ENCODE measurements at places on chromosomes 12 and 14.
A peak's percentile ranks its signal among the peaks of the same experiment; 100 is the strongest.

DNA sequence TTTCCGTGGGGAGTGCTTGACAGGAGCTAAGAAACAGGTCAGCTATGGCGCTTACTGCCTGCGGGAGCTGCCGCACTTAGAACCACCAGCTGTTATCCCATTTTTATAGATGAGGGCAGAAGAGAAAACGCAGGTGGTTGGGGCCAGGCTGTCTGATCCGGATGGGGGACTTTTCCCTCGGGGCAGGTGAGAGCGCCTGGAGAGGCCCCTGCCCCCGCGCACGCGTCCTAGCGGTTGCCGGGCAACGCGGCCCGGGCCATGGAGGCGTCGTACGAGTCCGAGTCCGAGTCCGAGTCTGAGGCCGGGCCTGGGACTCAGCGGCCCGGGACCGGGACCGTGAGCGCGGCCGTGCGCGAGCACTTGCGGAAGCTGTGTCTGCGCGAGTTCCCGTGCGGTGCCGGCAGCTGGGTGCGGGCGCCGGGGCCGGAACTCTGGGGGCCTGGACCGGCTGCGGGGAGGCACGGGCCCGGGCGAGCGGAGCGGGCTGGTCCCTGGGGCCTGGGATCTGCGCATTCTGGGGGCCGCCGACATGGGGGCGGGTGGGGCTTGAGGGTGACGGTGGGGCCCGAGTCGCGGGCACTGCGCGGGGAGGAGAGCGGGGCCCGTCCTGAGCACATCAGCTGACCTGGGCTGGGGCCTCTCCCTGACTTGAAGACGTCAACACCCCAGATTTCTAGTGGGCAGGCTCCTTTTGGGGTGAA lies at the start of gene LRRC43:
TSS of gene LRRC43 (plus strand) at position 237 of the 701 bp plus-strand sequence. CDS start at position 259, 22 bp downstream.
- DNase-seq: no peak

DNA sequence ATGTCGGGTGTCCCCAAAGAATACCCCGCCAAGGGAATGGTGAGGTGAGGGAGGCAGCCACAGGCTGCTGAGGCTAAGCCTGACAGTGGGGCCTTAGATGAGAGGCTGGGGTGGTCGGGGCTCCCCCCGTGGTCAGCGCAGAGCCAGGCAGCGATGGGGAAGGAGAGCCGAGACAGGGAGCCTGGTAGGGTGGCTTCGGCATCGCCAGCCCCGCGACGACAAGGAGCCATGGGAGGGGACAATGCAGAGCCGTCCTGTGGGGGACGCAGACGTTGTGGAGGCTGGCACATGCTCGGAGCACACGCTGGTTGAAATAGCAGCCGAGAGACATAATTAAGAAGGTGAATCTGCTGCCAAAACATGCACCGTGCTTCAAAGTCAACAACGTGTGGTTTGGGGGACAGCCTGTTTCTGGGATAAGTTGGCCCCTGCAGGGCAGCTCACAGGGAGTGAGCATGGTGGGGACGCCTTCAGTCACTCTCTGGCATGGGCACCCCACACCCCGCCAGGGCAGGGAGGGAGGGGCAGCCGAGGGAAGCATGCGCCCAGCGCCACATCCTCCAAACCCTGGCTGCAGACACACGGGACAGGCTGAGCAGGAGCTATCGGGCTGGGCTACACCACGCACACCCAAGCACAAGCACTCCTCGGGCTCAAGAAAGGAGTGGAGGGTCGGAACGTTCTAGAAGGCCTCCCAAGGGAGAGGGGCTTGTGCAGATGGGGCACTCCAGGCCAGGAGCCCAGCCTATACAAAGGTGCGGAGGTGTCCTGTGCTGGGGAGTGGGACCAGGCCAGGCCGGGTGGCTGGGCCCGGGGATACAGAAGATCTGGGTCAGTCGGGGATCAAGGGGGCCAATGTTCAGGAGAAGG lies 66.6 kb upstream of the C14orf180 start:
- no peak for DNase-seq

- DNase-seq: no peak
Observed at GRCh38 chr14:71734885-71735284, 197.3 kb upstream of the RGS6 start.

- DNase-seq: peak; percentile 5
Observed at GRCh38 chr12:114732426-114733030, 48.6 kb upstream of the TBX3 start.

- DNase-seq: no peak
Observed at GRCh38 chr12:68122236-68122920, 37.2 kb downstream of the IFNG start.

GRCh38 chr12:25811656-25812126 lies 146.8 kb upstream of the RASSF8 start:
- DNase-seq: peak; percentile 5

GRCh38 chr12:19988001-19988400 lies 380.3 kb upstream of the PDE3A start:
- no peak for DNase-seq

- no peak for DNase-seq
Observed at GRCh38 chr12:76863005-76863670, 15.7 kb downstream of the CSRP2 start.

GRCh38 chr12:121676190-121676589 lies 6.7 kb upstream of the MORN3 start:
- no peak for DNase-seq

DNA sequence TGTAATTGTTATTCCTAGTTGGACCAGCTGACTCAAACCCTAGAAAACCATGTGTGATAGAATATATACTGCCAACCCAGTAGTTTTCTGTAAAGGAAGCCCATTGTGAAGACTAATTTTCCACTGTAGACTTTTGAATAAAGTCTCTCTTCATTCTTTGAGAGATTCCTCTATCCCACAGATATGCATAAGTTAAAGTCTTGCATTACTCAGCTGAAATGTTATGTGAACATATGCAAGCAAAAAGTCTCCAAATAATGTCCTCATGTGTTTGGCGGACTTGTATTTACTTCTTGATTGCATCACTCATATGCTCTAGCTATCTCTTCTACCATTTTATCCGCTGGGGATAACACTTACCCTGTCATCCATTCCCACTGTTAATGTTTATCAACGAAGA lies 35.1 kb upstream of the OTOGL start:
- DNase-seq: no peak

DNA sequence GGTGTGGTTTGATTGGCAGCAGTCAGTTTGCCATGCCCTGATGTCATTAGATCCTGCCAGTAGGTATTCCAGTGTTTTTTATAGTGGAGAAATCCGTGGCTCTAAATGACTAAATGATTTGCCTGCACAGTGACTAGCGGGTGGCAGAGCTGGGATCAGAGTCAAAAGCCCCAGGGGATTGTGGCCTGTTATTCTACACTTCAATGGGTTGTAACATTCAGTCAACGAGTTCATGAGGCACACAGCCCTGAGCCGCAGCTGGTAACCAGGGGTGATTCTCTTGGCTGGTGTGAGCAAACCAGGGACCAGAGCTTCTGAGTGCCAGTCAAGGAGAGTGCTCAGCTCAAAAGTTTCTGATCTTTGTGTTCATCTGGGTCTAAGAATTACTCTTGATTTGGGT lies 1.8 kb downstream of the MYH6 start:
- DNase-seq: no peak

DNA sequence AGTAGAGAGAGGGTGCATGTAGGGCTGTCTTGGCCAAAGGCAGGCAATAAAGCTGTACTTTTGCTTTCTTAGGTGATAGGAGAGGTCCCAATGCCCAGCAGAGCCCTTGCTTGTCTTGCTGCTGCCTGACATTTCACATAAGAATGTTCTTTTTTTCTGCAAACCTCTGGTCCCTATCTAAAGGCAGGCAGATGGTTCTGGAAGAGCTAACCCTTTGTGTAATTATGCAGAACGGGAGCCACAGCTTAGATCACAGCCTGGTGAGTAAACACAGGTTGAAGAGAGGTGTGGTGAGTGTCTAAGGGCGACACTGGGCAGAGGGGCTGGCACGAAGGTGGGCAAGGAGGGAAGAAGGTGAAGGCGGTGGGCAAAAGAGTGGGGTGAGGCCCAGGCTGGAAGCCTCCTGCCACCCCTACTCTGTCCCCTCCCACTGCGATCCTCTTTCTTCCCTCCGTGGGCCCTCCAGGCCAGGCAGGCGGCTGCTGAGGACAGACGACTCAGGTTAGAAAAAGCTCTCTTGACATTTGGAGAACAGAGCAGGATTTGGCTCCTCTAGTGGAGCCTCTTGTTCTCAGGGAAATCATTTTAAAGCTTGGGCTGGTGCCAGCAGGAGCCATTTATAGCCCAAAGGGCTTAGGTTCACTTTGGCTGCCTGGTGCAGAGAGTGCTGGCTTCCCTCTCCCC lies 42.8 kb downstream of the PRMT8 start:
- no peak for DNase-seq

DNA sequence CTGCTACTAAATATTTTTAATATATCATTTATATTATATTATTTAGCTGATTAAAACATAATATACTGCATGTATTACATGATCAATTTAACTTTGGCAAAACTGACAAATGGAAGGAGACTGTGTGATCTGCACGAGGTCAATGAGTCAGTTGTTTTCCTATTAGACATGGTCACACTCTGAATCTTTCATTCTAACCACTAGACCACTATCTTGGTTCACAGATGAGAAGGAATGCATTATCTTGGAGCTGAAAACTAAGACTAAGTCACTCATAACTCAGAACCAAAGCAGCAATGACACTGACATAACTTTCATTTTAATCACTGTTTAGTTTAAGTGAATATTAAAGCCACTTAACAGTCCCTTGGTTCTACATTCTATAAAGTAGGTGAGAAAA lies 37.4 kb downstream of the GNPTAB start:
- DNase-seq: no peak

- no peak for DNase-seq
Observed at GRCh38 chr14:96094211-96094610, 55.0 kb downstream of the C14orf132 start.

DNA sequence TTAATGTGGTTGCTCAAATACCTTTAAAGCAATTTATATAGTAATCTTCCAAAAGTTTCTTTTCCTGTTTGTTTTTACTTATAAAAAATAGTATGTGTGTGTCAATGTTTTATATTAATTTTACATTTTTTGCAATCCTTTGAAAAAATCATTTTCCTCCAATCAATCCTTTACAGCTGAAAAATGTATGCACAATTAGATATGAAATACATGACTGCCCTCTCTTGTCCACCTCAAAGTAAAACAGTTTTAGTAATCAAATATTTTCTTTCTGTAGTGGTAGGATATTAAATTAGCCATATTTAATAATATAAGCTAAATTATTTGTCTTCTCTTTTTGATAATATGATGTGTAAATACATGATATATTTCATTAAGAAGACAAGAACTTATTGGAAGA lies 269.9 kb downstream of the ADAMTS20 start:
- DNase-seq: no peak

DNA sequence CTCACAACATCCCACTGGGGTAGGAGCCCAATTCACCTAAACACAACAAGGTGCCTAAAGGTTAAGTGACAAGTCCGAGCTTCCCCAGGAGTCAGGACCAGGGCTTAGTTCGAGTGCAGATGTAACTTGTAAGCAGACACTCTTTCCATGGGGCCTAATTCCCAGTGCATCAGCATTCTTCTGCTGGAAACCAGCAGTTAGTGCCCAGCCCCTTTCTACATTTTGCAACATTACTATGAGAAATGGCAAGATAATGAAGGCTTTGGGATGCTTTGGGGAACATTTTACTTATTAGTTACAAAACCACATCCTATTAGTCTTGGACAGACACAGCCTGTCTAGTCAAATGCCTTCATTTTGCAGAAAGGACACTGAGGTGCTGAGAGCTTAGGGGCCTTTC lies 179.8 kb downstream of the CALM1 start:
- no peak for DNase-seq

GRCh38 chr12:124388679-124389137 lies 93.8 kb downstream of the RFLNA start:
- no peak for DNase-seq

GRCh38 chr14:99552572-99553216 lies 51.3 kb downstream of the CCDC85C start:
- no peak for DNase-seq

- DNase-seq: peak; percentile 56
Observed at GRCh38 chr12:25072906-25073650, 121.9 kb downstream of the DNAI7 start.

DNA sequence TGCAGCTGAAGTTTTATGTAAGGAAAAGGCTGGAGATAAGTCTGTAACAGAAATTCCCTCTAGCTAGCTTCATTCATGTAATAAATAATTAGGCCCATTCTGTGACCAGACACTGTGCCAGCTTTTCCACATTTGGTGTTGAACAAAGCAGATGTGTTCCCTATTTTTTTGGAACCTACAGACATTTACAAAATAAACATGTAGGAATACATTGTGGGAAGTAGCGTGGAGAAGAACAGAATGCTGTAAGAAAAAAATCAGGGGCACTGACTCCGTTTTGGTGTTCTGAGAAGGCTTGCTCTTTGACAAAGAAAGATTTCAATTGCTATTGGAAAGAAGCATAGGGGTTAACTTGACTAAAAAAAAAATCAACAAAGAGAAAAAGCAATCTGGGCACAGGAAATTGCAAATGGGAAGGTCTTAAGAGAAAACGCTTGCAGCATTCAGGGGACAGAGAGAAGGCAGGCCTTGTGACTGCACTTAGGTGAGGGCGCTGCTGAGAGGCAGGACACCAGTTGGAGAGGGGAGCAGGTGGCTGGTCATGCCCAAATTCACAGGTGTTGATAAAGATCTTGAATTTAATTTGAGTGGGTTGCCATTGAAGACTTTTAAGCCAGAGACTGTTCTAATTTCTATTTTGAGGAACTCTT lies 4.0 kb downstream of the FAR2 start:
- DNase-seq: peak; percentile 31

DNA sequence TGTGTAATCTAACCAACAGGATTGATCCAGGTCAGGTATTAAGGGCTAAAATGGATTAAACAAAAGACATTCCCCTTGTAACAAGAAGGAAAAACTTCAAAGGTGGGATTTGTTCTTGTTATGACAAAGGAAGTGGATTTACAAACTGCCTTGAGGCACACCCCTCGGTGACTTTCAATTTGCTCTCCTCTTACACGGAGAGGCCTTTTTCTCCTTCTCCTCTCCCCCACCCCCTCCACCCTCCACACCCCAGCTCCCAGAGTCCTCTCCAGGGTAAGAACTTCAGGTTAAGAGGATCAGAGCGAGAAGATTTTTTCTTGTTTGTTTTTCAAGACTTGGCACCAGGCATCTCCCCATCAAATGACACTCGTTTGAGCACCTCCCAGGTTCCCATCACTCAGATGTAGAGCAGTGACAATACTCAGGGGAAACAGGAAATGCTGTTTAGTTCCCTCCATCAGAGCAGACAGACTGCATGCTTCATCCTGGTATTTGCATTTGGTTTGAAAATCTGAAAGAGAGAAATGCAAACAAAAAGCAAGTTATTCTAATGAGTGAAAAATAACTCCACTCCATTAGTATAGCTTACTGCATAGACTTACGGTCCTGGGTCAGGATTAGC lies 77.6 kb upstream of the TMEM260 start:
- no peak for DNase-seq

- peak; percentile 80 for DNase-seq
Observed at GRCh38 chr12:132222096-132222807, 78.0 kb downstream of the NOC4L start.

DNA sequence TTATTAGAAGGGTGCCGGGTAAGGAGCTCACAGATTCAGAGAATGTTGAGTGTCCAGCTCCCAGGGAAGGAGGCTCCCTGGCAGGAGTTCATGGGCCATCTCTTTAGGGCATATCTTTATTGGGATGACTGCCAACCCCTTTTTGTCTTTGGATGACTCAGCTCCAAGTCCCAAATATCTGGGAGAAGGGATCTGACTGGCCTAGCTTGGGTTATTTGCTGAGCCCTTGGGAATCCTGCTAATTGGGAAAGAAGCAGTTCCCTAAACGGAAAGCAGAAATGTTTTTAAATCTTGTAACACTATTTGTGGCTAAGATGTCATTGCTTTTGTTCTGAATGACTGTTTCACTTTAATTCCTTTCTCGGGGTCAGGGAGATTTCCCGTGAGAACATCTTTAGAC lies 12.6 kb downstream of the DDX55 start:
- DNase-seq: no peak
